ENCODE measurements at places on chromosomes 16 and 17.

- no peak for DNase-seq
Observed at GRCh38 chr17:58591455-58591854, 77.0 kb upstream of the MTMR4 start.

GRCh38 chr16:3689731-3690130, 27.6 kb downstream of the TRAP1 start:
- DNase-seq: no peak

DNA sequence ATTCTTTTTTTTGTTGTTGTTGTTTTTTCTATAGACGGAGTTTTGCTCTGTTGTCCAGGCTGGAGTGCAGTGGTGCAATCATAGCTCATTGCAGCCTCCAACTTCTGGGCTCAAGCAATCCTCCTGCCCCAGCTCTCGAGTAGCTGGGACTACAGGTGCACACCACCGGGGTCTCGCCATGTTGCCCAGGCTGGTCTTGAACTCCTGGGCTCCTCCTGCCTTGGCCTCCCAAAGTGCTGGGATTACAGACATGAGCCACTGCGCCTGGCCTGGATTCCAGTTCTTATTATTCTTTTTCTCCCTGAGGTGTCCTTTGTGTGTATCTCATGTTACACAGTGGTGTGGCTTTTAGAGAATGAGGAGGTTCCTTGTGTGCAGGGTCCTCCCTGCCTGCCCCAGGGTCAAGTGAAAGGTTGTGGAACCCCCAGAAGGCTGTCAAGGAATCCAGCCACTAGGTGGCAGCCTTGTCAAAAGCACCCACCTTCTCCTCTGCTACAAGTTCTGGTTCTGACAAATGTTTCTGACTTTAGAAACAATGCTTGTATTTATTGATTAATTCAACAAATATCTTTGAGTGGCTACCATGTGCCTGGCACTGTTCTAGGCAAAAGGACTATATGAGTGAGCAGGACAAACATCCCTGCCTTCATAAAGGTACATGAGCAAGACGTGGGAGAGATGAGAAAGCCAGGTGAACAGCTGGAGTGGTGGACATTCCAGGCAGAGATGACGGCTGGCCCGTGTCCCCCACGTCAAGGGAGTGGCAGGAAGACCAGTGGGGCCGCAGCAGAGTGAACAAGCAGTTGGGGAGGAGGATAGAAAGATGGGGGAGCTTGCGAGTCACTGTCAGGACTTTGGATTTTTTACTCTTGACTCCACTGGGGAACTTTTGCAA, 112.4 kb downstream of the SPECC1 start:
- DNase-seq: peak; percentile 37

DNA sequence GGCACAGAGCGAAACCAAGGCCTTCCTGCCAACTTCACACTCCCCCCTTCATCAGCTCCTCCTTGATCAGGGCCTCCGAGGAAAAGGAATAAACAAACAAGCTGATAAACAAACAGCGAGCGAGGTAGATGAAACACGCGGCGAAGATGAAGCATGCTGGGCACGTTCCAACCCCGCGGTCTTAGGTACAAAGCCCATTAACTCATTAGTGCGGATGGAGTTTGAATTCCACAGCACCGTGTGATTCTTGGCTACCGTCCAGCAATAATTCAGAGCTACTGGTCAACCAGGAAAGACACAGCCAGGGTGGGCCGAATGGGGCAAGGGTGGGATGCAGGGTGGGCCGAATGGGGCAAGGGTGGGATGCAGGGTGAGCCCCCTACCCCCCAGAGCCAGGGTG, 67.3 kb downstream of the RBFOX3 start:
- no peak for DNase-seq

DNA sequence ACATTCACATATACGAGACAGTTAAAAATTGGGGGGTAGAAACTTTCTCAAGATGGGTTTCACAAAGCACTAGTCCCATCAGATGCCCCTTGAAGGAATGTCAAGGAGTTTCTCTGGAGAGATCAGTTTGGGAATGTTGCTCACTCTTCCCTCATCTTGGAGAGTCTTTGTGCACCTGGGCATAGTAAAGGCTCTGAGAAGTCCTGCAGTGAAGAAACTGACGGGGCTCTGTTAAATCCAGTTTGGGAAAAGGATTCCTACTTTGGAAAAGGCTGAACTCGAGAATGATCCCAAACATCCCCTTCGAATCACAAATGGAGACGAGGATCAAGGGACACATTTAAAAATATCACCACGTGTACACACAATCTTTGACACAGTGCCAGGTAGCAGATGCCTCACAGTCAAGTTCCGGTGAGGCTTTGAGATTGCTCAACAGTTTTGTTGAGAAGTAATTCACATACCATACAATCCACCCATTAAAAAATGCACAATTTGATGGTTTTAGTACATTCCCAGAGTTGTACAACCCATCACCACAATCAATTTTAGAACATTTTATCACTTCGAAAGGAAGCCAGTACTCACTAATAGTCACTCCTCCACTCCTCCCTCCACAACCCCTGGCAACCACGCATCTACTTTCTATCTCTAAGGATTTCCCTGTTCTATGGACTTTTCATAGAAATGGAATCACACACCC, 203.4 kb upstream of the FOXF1 start:
- DNase-seq: no peak

DNA sequence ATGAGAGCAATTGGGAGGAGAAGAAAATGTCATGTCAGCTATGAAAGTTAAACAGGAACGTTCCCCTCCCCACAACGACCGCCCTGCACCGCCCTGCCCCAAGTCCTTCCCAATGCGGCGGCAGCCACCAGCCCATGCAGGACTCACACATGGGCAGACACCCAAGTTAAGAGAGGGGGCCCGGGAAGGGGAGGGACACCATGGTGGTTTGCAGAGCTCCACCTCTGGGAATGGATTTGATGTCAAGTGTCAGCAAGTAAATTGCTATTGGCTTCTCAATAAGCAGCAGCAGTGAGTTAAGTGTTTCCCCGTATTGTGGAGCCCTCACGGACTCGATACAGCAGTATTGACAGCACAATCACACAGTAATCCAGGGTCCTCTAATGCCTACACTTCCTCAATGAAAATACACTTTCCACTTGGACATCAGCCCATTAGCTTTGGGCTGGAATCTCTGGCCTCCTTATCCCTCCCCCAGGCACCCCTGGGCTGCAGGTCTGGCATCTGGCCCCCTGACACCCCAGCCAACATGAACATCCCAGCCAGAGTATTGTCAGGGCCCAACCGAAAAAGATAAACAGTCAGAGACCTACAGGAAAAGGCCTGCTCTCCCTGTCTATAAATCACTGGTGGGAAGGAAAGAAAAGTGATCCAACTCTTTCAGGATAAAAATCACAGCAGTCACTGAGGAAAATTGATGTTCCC, 22.6 kb downstream of the ZFHX3 start:
- DNase-seq: no peak

DNA sequence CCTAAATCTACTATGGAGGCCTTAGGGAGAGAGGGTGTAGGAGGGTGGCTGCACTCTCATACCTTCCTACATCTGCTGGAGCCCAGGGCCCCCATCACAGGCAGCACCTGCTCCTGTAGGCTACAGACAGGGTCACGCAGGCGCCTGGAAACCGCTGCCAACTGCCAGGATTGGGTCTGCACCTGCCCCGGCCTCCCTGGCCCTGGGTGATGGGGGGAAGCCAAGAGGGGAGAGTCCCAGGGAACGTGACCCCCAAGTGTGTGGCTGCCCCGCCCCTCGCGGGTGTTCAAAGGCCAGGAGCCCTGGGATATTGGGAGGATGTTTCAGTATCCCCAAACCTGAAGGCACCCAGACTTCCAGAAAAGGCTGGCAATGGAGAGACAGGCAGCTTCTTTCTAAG, 5.6 kb upstream of the TEX19 start:
- no peak for DNase-seq

DNA sequence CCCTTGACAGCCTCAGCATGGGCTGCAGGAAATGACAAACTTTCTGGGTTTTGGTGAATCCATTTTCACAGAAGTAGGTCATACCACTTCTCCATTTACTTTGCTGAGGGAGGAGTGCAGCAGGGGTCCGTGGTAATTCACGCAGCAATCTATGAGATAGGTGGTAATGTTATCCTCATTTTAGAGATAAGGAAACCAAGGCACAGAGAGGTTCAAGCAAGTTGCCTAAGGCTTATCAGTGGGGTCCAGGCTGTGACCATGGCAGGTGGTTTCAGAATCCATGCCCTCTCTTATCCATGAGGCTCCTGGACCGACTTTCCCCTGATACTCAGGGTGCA, 12.6 kb downstream of the TBX4 start:
- DNase-seq: no peak

GRCh38 chr17:28518132-28518531, 12.0 kb downstream of the FOXN1 start:
- no peak for DNase-seq

DNA sequence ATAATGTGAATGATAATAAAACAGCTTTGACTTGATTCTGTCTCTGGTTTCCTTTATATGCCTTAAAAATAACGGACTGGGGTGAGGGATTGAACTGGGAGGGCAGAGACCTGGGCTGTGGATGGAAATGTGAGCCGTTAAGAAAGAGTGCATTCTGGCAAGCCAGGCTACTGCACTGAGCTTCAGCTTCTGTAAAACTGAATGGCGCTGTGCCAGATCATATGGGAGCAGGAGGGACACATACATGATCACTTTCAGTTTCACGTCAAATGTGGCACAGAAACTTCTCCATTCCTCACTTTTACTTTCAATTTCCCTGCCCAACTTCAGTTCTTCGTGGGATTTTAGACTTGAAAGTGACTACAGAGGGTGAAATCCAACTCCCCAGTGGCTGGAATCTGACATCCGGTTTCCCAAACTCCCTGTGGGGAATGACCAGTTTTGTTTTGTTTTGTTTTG, 1.1 kb downstream of the MT2A start:
- DNase-seq: peak; percentile 68

GRCh38 chr17:65771704-65772103, 210.3 kb upstream of the AXIN2 start:
- DNase-seq: no peak

GRCh38 chr16:66539623-66540469, 10.1 kb downstream of the TK2 start:
- DNase-seq: no peak

- DNase-seq: no peak
Observed at GRCh38 chr16:10871157-10871991, 5.6 kb upstream of the CIITA start.

DNA sequence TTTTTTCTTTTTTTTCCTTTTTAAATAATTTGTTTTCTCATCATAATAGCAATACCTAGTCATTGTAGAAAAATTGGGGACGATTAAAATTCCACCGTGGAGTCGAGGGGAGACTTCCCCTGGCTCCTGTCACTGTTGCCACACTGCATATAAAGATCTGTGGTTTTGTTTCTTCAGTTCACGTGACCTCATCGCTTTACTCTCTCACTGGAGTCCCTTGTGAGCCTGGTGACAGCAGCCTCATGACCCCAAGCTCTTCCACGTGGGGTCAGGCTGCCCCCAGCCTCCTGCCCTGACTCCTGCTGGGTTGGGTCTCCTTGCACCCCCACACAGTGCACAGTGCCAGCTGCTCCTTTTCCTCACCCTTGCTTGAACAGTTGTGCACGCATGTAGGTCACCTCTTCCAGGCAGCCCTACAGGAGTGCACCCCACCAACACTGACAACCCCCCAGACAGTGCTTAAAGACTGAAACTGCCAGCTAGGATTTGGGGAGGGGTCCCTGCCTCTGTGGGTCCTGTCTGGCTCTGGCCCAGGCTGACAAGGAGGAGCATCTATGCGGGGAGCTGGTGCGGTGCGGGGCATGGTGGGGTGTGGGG, 7.3 kb upstream of the METRNL start:
- DNase-seq: no peak

DNA sequence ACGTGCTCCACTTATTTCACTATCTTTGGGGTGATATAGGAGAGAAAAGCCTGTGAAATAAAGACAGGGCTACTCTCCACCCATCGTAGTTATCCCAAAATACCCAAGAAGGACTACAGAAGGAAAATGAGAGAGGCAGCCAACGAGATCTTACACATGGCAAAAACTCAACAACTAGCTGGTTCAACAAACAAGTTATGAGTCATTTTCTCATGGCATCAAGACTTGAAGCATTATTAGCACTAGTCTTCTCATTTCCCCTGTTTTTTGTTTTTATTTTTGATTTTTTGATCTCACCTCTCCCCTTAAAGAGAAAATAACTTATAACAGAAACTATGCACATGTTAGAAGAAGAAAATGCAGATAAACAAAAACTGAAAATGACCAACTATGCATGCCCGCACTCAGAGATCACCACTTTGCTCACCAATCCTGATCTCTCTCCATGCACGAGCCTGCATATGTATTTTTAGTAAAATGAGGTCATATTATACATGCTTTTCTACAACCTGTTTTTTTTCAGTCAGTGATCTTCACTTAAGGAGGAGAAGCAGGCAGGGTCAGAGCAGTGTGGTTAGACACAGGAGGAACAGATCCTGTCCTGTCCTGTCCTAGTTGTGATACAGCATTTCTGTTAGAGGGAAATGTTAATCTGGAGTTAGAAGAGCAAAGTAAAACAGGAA, 22.8 kb downstream of the FAM117A start:
- no peak for DNase-seq

DNA sequence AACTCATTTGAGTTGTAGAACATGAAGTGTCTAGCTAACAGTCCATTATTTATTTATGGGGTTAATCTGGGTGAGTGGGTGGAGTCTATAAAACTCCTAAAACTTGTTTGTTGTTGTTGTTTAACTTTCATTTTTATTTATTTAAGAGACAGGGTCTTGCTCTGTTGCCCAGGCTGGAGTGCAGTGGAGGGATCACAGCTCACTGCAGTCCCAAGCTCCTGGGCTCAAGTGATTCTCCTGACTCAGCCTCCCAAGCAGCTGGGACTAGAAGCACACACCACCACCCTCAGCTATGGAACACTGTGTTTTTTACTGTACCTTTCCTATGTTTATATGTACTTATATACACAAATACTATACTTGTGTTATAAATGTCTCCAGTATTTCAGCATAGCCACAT, 77.8 kb upstream of the CLEC18B start:
- DNase-seq: no peak

DNA sequence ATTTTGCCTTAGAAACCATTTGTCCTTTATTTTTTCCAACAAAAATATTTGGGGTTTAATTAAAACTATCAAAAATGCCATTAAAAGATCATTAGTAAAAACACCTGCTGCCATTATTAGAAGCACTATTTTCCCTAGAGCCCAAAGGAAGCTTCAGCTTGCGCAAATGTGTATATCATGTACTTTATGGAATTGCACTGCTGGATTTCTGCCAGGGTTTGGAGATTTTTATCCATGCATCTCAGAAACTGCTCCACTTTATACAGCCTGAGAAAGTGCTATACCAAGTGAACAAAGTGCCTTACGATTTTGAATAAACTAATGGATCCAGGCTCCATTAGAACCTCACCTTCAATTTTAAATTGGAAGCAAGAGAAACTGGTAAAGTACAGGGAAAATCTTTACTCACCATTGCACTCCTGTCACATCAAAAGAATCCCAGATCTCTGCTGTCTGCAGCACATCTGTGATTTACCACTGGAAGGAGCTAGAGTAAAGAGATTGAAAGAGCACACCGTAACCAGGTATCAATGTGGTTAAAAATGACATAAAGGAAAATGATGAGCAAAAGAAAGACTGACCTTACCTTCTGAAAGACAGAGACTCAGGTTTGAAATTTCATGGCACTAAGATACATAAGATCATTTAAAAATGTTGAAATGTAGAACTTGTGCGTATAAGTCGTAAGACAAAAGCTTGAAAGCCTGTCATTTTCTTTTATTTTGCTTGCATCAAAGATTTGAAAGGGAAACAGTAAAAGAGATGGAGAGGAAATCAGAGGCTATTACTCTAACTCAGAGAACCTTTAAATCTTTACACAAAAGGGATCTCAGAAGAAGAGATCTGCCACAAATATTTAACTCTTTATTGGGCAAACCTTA, 678.1 kb upstream of the GOT2 start:
- DNase-seq: no peak

Data from left kidney (tissue), 8 donors.